Cerebellar nuclear complex (tissue), 1 donor: ENCODE measurements at places on chromosomes 6 and 20.

DNA sequence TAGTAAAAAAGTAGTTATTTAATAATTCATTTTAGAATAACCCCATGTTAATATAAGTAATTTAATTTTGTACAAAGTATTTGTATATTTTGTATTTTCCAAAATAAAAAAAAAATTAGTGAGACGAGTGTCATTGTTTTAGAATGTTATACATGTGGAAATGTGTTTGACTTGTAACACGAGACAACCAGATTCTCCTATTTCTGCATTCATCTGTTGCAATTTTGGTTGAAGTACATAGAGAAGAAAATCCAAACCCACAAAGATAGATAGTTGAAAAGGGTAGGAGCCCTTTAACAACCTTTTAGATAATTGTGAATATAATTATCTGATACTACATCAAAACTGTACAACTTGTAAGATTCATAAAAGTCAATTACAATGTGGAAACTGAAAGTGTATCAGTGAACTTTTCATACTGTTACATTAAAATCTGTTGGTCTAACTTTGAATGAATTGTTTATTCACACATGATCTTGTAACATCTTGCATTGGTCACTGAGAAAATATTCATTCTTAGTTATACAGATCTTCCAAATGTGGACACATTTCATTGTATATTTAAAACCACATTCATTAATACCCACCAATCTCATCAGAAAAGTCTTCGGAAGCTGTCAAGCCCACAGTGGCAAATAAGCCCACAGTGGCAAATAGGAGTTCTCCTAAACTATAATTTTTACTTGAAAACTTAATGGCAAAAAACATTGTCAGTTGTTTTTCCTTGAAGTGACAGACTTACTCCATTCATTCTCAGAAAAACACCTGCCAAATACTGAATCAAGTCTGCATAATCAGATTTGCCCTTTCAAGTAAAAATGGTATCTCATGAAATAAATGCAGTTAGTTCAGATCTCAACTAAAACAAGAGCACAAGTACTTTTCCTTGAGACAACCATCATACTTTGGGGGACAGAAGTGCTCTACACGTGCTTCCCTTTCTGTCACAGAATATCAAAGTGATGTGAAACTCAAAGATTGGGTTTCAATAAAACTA, 52.8 kb downstream of the FKBP5 start:
- no peak for DNase-seq

DNA sequence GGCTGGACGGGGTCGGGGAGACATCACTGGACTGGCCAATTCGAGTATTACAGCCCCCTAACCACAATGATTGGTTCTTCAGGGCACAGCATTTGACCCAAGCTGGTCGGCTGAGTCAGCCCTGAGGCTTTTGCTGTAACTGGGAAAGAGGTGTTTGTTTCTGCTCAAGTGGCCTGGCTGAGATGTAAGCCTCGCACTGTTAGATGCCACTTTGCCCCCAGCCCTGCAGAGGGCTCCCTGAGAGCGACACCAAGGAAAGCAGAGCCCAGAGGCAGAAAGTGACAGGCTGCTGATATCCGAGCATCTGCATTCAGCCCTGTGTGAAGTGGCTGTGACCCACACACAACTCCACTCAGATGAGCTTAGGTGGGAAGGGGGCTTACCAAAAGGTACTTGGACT, 19.4 kb downstream of the ERGIC3 start:
- DNase-seq = no peak

- DNase-seq = no peak
Measured at GRCh38 chr6:90319979-90320685, 23.5 kb upstream of the BACH2 start.

DNA sequence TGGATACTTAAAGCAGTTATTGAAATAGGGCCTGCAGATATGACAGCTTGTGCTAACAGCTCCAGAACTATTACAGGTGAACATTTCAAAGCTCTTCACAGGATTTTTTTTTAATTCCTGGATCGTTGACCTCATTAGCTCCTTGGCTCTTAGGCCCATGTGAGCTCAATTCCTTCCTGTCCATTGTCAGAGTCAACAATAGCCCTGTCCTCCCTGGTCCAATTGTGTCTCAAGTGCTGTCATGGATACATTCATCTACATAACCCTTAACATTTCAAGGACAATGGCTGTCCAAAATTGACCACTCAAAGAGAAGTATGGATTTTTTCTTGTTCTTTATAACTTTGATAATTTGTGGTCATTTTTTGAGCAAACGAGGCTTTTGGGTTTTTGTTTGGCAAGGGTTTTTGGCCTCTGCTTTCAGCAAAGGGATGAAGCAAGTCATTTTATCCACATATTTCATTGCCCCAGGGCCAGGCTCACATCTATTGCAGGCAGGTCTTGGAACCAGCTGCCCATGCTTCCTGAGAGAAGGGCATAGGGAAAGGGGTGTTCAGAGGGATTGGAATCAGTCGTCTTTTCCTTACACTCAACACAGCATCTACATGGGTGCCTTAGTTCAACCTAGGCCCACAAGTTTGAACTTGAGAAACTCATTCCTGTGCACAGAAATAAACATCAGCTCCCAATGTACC, 282.1 kb downstream of the TPBG start:
- no peak for DNase-seq

- no peak for DNase-seq
Measured at GRCh38 chr20:44705364-44706094, 9.6 kb upstream of the CCN5 start.

- DNase-seq = no peak
Measured at GRCh38 chr20:2293971-2294370, 1.8 kb upstream of the TGM3 start.

DNA sequence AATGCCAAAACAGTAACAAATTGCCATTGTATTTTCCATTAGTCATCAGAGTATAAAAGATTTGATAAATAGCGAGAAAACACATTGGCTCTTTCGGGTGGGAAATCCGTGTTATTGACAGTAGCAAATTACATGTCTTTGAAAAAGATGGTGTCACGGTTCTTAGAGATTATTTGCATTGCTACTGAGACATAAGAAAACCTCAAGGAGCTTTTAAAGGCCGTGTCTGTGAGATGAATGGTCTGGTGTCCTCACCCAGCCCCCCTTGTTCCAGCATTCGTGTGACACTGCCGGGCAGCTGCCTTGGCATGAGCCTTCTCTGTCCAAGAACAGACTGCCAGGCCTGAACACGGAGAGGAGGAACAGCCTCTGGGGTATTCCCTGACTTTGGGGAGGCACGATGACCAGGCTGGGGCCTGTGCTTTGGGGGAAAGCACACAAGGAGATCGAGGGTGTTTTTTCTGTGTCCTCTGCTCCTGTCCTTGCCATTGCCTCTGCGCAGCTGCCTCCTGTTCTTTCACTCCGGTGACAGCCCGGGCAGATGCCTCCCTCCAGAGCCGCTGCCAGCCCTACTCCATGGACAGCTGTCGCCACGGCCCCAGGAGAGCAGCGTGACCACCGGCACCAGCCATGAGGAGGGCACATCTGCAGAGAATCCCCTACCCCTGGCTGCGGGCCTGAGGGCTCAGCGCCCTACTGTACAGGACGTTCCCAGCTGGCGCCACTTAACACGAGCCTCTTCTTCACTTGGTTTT, 167.7 kb upstream of the CDYL start:
- DNase-seq = no peak

DNA sequence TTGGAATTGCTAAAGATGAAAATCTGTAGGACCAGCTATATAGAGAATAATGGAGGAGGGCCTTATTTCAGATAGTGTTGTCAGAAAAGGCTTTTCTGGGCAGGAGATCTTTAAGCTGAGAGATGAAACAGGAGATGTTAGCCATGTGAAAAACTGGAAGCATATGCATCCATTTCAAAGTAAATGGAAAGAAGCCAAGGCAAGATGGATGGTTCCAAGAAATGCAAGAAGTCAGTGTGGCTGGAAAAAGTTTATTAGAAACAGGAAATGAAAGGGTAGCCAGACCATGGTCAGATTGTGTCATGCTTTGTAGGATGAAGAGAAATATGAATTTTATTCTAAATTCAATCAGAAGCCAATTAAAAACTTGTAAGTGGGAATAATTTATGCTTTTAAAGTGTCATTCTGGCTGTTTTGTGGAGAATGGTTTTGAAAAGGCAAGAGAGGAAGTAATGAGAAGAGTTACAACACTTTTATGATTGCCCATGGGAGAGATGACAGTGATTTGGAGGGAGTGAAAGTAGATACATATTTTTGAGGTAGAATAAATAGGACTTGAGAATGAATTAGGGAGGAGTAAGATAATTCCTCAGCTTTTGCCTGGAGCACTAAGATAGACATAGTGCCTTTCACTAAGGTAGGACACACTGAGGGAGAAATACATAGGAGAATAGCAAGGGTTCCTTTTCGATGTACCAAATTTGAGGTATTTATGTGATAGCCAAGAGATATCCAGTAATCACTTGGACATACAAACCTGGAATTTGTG, 620.1 kb downstream of the HTR1B start:
- no peak for DNase-seq

GRCh38 chr6:19694697-19695096, 142.5 kb upstream of the ID4 start:
- no peak for DNase-seq

DNA sequence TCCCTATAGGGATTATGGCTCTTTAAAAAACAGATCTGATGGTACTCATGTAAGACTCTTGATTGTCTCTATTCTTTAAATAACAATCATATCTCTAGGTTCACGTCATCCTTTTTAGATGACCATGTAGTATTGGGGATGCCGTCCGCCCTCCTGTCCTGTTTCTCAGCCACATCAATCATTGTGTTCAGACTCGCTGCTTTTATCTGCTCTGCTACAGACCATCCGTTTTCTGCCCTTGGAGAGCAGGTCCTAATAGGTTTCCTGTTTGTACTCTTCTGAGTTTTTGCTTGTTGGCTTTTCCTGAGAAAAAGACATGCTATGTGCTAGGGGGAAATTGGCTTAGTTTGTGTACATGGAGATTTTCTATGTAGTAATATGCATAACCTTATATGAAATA, 76.8 kb downstream of the SASH1 start:
- no peak for DNase-seq
